ENCODE measurements at places on chromosomes 12 and 14.

GRCh38 chr14:103292426-103293374 lies 41.3 kb upstream of the EIF5 start:
- peak; percentile 38 for DNase-seq

GRCh38 chr12:92912052-92912451 lies 17.0 kb downstream of the EEA1 start:
- DNase-seq: no peak

DNA sequence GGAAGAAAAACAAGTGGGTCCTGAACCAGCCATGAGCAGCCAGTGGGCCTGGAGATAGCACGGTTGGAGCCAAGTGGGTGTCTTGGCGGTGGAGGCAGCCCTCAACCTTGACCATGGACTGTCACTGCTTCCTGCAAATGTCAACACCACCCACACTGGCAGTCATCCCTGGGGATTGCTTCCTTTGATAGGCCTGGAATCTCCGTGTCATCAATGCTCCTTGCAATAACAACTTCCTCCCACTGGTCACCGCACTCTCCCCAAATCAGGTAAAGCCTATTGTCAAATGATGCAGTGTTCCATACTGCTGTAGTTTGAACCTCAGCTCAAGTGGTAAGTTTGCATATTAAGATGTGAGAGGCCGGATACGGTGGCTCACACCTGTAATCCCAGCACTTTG lies 129.1 kb downstream of the NTF3 start:
- no peak for DNase-seq

DNA sequence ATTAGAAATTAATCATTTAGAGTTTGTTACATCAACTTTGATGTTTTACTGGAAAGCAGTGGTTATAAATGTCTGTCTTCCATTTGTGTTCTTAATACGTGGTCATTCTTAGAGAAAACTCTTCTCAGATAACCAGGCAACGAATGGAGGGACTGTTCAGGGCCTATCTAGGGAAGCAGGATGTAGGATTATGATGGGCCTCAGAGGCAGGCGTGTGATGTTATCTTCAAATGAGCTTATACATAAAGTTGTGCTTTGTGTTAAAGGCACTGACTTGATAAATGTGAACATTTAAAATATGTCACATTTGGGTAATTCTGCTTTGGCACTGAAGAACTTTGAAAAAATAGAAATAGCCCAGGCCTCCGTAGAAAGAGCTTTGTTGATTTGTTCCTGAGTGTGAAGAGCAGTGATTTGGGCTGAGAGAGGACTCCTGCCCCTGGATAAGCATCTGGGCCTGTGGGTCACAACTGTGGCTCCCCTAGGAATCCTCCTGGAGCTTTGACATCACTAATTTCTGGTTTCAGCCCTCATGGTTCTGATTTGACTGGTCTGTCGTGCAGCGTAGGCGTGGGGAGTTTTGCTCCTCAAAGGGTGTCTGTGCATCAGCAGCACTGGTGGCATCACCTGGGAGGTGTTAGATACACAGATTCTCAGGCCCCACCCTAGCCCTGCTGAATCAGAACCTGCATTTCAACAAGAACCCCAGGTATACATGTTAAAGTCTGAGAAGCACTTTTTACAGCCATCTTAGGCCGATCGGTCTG lies 55.4 kb downstream of the SAMD4A start:
- DNase-seq: no peak

GRCh38 chr14:45120096-45120495 lies 14.2 kb downstream of the FKBP3 start:
- DNase-seq: no peak

GRCh38 chr12:95213928-95214327 lies 3.3 kb downstream of the FGD6 start:
- DNase-seq: no peak

All from activated CD8-positive, alpha-beta memory T cell treated with anti-CD3 and anti-CD28 coated beads for 1 hour (primary cell).